Pancreas (tissue), 10 donors: ENCODE measurements at places on chromosomes 4 and X.
A peak's percentile ranks its signal among the peaks of the same experiment; 100 is the strongest.

DNA sequence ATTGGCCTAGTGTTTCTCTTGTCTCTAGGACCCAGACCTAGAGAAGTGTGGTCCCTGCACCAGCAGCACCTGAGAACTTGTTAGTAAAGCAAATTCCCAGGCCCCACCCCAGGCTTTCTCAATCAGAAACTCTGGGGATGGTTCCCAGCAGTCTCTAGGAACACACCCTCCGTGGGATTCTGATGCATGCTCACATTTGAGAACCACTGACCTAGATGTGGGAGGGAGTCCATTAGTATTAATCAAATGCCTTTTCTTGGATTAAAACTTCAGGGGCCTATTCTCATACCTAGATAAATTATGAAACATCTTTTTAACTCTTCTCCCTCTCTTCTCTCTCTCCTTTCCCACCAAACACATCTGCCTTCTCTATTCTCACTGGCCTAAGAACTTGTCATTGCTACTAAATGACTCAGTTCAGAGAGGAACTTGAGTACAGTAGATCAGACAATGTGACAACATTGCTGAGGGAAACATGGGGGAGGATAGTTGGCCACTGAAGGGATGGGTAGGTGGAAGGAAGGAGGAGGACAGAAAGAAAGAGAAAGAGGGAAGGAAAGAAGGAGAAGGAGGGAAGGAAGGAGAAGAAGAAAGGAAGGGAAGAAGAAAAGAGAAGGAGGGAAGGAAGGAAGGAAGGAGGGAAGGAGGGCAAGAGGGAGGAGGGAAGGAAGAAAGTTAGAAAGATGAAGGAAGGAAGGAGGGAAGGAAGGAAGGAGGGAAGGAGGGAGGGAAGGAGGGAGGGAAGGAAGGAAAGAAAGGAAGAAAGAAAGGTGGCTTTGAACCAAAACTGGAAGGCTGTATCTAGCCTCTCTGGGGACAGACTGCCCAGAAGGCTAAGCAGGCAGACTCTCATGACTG lies 132.7 kb upstream of the MAP3K15 start:
- H3K27me3 ChIP-seq, result no peaks in the 10 kb centered on the region
- DNase-seq, result no peak
- H3K36me3 ChIP-seq, result no peaks in the 10 kb centered on the region
- no peak overlapping the region for H3K4me3 ChIP-seq
- H3K4me1 ChIP-seq, result no peaks in the 10 kb centered on the region

DNA sequence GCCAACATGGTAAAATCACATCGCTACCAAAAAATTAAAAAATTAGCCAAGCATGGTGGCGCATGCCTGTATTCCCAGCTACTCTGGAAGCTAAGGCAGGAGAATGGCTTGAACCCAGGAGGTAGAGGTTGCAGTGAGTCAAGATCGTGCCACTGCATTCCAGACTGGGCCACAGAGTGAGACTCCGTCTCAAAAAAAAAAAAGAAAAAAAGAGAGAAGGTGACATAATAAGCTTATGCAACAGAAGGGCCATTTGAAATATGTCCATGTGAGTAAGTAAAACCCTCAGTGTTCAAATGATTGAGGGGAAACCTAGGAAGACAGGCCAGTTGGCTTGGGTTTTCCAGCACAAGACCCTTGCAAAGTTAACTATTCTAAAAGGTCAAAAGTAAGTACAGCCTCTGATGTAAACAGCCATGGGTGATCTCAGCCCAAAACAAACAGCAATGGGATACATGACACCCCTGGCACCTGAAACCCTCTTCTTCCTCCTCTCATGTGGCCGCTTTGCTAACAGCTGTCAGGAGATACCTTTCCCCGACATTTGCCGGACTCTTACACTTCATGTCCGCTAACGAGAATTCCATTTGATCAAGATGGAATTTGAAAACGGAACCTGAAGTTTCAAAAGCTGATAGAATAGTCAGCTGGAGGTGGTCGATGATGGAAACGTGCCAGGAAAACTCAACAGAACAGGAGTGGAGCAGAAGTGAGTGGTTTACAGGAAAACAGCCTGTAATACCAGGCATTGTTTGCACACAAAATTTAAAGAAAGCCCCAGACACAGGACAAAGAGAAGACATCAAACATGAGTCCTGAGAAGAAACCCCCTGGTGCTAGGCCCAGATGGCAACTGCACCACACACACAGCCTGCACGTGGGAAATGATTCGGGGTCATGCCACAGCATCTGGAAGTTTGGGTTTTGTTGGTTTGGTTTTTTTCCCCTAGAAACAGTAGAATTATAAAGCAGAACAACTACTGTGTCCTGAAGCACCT lies 93.0 kb upstream of the STS start:
- no peaks in the 10 kb centered on the region for H3K4me1 ChIP-seq
- no peak overlapping the region for H3K27ac ChIP-seq
- no peaks in the 10 kb centered on the region for H3K27me3 ChIP-seq
- DNase-seq, result no peak
- H3K36me3 ChIP-seq, result no peaks in the 10 kb centered on the region
- H3K4me3 ChIP-seq, result no peak overlapping the region

GRCh38 chr4:167492007-167492406 lies 257.7 kb upstream of the SPOCK3 start:
- DNase-seq, result no peak
- no peak overlapping the region for H3K4me3 ChIP-seq
- no peaks in the 10 kb centered on the region for H3K36me3 ChIP-seq
- no peaks in the 10 kb centered on the region for H3K4me1 ChIP-seq
- no peaks in the 10 kb centered on the region for H3K27me3 ChIP-seq
- no peak overlapping the region for H3K27ac ChIP-seq

GRCh38 chr4:59553063-59553720 lies 1646.9 kb upstream of the ADGRL3 start:
- H3K27me3 ChIP-seq, result no peaks in the 10 kb centered on the region
- no peak overlapping the region for H3K27ac ChIP-seq
- H3K36me3 ChIP-seq, result no peaks in the 10 kb centered on the region

DNA sequence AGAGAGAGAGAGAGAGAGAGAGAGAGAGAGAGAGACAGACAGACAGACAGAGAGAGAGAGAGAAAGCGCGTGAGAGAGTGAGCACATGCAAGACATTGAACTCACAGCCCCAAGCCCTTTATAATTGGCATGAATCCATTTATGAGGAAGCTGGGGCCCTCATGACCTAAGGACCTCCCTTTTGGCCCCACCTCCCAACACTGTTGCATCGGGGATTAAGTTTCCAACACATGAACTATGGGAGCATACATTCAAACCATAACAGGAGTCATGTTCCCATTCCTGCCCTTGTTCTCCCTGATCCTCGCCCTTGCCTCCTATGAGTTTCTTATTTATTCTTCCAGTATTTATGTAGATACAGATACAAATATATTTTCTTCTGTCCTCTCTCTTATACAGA lies 269.8 kb upstream of the ARX start:
- H3K27me3 ChIP-seq, result no peaks in the 10 kb centered on the region
- H3K36me3 ChIP-seq, result no peaks in the 10 kb centered on the region
- H3K4me1 ChIP-seq, result no peaks in the 10 kb centered on the region

GRCh38 chr4:100062921-100063320 lies 112.8 kb upstream of the H2AZ1 start:
- no peaks in the 10 kb centered on the region for H3K36me3 ChIP-seq
- no peak overlapping the region for H3K27ac ChIP-seq
- H3K4me1 ChIP-seq, result no peaks in the 10 kb centered on the region

DNA sequence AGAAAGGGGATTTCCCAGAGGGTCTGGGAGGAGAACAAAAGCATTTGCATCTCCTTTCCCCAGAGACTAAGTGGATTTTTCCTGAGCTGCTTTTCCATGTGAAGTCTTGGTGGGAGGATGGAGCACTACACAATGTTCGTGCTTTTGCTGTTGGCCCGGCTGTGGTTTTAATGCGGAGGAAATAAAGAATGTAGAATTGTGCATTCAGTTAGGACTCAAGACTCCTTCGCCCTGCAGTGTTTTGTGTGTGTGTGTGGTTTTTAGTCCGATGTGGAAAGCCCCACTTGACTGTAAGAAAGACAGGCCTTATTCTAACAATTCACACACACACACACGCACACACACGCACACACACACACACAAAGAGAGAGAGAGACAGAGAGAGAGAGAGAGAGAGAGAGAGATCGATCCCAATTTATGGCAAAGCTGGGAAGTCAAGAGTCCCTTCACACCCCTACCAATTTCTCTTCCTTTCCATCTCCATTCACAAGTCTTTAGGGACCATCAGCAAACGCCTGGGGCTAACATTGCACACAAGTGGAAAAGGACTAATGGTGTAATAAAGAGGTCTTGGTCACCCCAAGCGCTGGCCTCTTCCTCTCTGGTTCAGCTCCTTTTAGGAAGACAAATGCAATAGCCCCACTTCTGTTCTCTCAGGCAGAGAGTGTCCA lies 44.2 kb downstream of the CLDN34 start:
- H3K4me1 ChIP-seq, result no peaks in the 10 kb centered on the region
- no peaks in the 10 kb centered on the region for H3K27me3 ChIP-seq
- no peak for DNase-seq
- H3K4me3 ChIP-seq, result no peak overlapping the region
- no peak overlapping the region for H3K27ac ChIP-seq

DNA sequence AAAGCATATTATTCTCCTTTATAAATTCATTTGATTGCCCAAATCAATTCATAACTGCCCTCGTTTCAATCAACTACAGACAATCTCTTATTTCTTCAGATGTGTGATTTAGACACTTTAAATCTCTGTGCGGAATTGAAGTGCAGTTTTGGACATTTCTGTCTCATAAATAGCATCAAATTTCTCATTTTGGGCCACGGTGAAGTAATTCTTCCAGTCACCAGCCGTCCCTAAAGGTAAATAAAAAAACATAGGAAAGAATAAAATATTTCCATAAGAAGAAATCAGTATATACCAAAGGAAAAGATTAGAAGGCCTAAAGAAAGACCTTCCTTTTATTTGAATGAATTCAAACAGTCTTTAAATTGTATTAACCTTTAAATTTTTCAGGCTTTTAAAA lies 33.4 kb downstream of the SULT1B1 start:
- H3K4me1 ChIP-seq, result no peaks in the 10 kb centered on the region
- no peaks in the 10 kb centered on the region for H3K27me3 ChIP-seq
- no peak overlapping the region for H3K4me3 ChIP-seq
- no peak overlapping the region for H3K27ac ChIP-seq
- no peak for DNase-seq

GRCh38 chrX:136126872-136127406 lies 20.4 kb upstream of the FHL1 start:
- no peaks in the 10 kb centered on the region for H3K4me1 ChIP-seq
- H3K36me3 ChIP-seq, result no peaks in the 10 kb centered on the region
- H3K27me3 ChIP-seq, result no peaks in the 10 kb centered on the region

- H3K27me3 ChIP-seq, result no peaks in the 10 kb centered on the region
- no peaks in the 10 kb centered on the region for H3K4me1 ChIP-seq
- H3K36me3 ChIP-seq, result no peaks in the 10 kb centered on the region
- H3K27ac ChIP-seq, result no peak overlapping the region
- no peak overlapping the region for H3K4me3 ChIP-seq
Measured at GRCh38 chr4:126251169-126251568, 936.4 kb downstream of the FAT4 start.

DNA sequence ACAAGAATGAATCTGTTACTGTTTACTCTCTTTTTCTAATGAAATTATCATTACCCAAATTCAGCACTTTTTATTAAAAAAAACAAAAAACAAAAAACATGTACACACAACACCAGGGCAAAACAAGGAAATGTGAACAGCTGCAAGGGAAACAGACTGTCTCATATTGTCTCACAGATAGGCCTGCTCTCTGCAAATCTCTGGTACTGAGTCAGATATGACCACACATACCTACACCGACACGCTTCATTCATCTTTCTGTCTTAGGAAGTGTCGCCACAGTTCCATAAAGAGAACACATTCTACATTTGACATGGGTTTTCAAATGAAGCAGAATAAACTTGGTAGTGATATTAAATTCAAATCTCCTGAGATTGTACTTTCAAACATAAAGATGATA lies 92.2 kb upstream of the GPR34 start:
- H3K36me3 ChIP-seq, result no peaks in the 10 kb centered on the region
- H3K4me1 ChIP-seq, result no peaks in the 10 kb centered on the region
- no peak overlapping the region for H3K4me3 ChIP-seq
- DNase-seq, result no peak

- no peak for DNase-seq
- no peak overlapping the region for H3K4me3 ChIP-seq
- H3K27me3 ChIP-seq, result no peaks in the 10 kb centered on the region
- no peaks in the 10 kb centered on the region for H3K4me1 ChIP-seq
Measured at GRCh38 chr4:30881985-30882384, 161.8 kb downstream of the PCDH7 start.

GRCh38 chr4:172096786-172097185 lies 283.6 kb downstream of the GALNTL6 start:
- no peak overlapping the region for H3K4me3 ChIP-seq
- no peaks in the 10 kb centered on the region for H3K27me3 ChIP-seq
- H3K4me1 ChIP-seq, result no peaks in the 10 kb centered on the region
- no peak for DNase-seq
- no peak overlapping the region for H3K27ac ChIP-seq
- no peaks in the 10 kb centered on the region for H3K36me3 ChIP-seq

DNA sequence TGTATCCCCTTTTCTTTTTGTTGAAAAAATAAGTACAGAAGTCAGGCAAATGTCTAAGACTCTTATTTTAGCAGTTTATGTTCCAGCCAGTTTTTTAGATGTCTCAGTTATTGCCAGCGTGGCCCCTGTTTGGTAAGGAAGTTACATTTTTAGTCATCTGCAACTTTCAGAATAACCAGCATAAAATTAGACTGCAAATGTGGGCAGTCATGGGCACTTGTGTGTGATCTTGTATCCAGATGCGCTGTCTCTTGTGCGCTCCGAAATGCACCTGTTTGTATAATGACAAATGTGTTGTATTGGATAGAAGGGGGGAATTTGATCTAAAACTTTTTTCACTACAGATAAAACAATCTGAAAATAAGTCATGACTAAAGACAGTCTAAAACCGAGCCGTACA lies 44.3 kb upstream of the CLCN4 start:
- no peak overlapping the region for H3K4me3 ChIP-seq
- H3K27me3 ChIP-seq, result no peaks in the 10 kb centered on the region
- H3K36me3 ChIP-seq, result no peaks in the 10 kb centered on the region
- no peak for DNase-seq

- no peaks in the 10 kb centered on the region for H3K27me3 ChIP-seq
- no peaks in the 10 kb centered on the region for H3K36me3 ChIP-seq
- peaks cover 5% of the 10 kb centered on the region for H3K4me1 ChIP-seq
- DNase-seq, result no peak
- H3K4me3 ChIP-seq, result no peak overlapping the region
- H3K27ac ChIP-seq, result no peak overlapping the region
Measured at GRCh38 chr4:113904877-113905276, 74.6 kb downstream of the ARSJ start.

DNA sequence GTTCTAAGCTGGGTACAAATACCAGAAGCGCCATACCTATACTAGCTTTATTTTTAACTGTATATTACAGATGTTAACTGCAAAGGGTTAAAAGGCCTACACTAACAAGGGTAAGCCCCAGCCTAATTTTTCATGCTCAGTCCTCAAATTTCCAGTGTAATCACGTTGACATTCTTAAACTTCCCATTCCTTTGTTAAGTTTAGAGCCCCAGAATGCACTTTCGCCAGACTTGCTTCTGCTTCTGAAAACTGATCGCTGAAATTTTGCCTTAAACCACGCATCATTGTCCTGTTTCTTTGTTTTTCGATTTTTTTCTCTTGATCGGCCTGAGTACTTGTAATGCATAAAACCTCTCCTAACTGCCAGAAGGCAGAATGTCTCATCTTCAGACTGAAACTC lies 2141.9 kb upstream of the AGA start:
- no peak for DNase-seq
- no peak overlapping the region for H3K27ac ChIP-seq
- H3K4me3 ChIP-seq, result no peak overlapping the region
- no peaks in the 10 kb centered on the region for H3K4me1 ChIP-seq
- no peaks in the 10 kb centered on the region for H3K27me3 ChIP-seq

GRCh38 chr4:25107827-25108516 lies 52.3 kb downstream of the SEPSECS start:
- peak; percentile 34 for DNase-seq
- no peak overlapping the region for H3K4me3 ChIP-seq
- no peaks in the 10 kb centered on the region for H3K36me3 ChIP-seq
- H3K27ac ChIP-seq, result no peak overlapping the region
- peaks cover 3% of the 10 kb centered on the region for H3K4me1 ChIP-seq
